Pancreas (tissue), 10 donors: ENCODE measurements at places on chromosomes 5 and 9. TPM values are rescaled to one million over a fixed set of nuclear protein-coding genes. Genes with fewer than 3 reads are reported as not detected.

Gene TRAF1
- polyA plus RNA-seq: 5.2 TPM

Gene OLFM1
- 14.1 TPM for polyA plus RNA-seq

Gene MYOZ3
- 0.23 TPM for polyA plus RNA-seq

Gene GRIA1
- polyA plus RNA-seq: 0.05 TPM

Gene GCNT4
- polyA plus RNA-seq: 1.7 TPM

Gene HTR1A
- polyA plus RNA-seq: not detected

Gene CLTA
- polyA plus RNA-seq: 49.2 TPM

Gene FOXD4L4
- 0.08 TPM for polyA plus RNA-seq

Gene HCN1
- 0.12 TPM for polyA plus RNA-seq

Gene CDHR2
- polyA plus RNA-seq: 0.23 TPM

Gene TMEM167A
- polyA plus RNA-seq: 20.0 TPM

Gene FGF10
- 1.8 TPM for polyA plus RNA-seq
